HEK293T (cell line): ENCODE measurements at places on chromosomes 5 and 9.

- DNase-seq: no peak
Observed at GRCh38 chr5:60184606-60185005, 291.1 kb upstream of the PDE4D start.

DNA sequence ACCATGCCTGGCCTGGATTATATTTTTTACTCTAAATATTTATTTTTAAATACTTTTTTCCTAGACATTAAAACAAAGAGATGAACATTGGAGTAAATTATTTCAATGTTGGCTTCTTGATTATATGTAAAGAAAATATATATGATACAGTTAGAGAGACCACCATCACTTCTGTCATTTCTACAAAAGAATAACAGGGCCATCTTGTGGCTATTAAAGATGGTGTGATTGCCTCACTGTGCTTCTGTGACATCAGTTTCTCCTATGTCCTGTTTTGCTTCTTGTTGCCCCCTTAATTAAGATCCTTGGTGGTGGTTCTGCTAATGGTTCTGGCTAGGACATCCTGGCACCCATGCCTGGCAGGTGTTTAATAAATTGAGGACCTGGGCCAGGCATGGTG is 32.9 kb downstream of the NDFIP1 start:
- DNase-seq: no peak

DNA sequence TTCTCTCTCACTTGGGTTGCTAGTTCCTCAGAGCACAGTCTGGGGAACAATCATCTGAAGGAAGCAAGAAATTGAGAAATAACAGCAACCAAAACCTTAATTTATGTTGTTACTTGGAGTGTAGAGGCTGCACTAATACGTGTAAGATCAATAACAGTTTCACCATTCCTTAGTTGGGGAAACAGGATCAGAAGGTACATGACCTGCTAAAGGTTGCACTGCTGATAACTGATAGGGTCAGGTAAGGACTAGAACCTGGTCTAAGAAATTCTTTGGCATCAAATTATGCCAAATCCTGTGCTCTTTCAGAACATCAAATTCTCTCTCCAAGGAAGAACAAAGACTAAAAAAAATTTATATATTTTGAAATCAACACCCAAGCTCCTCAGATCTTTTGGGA is 278.6 kb upstream of the C9orf72 start:
- DNase-seq: no peak

DNA sequence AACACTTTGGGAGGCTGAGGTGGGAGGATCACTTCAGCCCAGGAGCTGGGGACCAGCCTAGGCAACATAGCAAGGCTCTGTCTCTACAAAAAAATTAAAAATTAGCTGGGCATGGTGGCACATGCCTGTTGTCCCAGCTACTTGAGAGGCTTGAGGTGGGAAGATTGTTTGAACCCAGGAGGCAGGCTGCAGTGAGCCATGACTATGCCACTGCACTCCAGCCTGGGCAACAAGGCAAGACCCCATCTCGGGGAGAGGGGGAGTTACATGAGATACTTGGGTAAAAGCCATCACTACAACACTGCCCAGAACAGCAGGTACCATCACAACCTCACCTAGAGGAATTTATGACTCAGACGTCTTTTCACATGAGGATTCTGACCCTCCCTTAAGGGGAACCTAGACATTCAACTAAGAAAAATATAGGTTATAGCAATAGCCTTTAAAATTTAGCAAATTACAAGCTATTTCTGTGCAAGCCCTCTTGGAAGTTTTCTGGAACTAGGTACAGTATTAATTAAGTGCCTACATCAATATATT is 143.5 kb downstream of the NFIB start:
- no peak for DNase-seq

DNA sequence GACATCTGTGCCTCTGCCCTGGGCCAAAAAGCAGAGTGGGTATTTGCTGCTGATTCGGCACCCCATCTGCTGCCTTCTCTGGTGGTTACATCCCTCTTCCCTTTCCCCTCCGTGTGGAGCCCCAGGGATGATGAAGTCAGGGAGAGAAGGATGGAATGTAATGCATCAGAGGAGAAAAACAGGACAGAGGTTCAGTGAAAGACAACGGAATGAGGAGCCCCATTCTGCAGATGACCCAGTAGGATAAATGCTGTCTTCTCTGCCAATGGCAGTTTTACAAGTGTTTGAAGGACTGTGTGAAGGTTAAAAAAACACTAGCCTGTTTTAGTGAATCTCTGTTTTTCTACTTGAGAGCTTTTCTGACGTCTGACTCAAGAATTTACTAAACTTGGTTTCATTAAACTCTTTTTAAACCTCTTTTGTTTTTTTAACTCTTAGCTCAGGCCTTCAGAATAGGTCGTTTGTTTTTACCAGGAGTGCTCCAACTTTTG is 86.3 kb downstream of the NLN start:
- no peak for DNase-seq

DNA sequence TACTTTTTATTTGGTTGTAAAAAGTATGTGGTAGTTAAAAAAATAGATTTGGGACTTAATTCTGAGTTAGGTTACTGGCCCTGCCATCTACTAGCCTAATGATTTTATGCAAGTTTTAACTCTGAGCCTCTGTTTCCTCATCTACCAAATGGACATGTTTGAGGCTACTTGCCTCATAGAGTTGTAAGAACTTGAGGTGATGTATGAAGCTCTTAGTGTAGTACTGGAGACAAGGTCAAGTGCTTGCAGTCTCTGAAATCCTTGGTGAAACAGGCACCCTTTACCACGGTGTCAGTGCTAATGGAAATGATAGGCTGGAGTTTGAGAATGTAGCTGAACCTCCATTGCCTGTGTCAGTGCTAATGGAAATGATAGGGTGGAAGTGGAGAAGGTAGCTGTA is 15.3 kb downstream of the GPR107 start:
- no peak for DNase-seq

DNA sequence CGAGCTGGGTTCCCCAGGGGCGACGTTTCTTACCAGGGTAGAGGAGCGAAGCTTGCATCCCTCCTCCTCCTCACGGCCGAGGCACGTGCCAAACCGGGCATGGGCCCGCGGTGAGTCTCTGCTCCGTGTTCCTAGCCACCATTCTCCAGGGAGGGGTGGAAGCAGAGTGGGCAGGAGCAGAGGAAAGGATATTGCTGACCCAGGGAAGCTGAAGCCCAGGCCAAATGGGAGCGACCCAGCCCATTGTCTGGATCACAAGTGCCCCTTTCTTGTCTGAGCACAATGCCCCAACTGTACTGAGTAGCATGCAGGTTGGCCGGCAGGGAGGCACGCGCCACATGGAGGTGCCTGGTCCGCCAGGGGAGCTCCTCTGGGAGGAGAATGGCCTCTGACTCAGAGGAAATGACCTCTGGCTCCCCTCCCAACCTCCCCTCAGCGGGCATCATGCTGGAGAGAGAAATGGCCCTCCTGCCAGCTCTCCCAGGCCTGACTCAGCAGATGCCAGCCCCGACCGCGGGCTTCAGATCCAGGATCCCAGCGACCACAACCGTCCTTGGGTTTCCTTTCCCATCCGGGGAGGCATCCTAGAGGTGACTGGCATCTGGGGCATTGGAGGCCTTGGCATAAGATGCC is 1.1 kb downstream of the PRR7 start:
- no peak for DNase-seq

GRCh38 chr5:400282-401145 is 42.5 kb upstream of the EXOC3 start:
- no peak for DNase-seq

- no peak for DNase-seq
Observed at GRCh38 chr9:128068386-128069205, 564 bp downstream of the SLC25A25 start.

DNA sequence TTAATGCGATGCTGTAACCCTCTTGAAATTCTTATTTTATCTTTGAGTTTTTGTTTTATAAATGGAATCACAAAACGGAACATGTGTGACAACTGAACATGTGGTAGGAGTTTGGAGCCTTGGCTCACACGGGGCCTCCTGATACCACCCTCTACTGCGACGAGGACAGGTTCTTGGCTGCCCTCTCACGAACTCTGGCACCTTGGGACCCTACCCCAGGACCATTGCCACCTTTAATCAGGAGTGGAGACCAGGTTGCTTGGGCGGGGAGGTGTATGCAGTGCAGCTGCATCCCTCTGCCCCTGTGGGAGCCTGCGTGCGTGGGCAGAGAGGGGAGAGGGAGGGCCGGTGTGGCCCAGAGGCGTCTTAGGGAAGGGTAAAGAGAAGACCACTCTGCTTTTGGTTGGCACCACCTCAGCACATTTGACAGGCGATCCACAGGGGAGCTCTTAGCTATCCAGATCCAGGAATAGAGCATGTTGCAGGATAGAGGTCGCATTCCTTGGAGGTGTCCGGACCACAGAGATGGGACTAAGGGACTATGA is 753.9 kb upstream of the PTPRD start:
- no peak for DNase-seq

GRCh38 chr5:61949054-61949678 is 356.8 kb upstream of the KIF2A start:
- no peak for DNase-seq

GRCh38 chr9:13427587-13427986 is 148.1 kb upstream of the MPDZ start:
- DNase-seq: no peak

DNA sequence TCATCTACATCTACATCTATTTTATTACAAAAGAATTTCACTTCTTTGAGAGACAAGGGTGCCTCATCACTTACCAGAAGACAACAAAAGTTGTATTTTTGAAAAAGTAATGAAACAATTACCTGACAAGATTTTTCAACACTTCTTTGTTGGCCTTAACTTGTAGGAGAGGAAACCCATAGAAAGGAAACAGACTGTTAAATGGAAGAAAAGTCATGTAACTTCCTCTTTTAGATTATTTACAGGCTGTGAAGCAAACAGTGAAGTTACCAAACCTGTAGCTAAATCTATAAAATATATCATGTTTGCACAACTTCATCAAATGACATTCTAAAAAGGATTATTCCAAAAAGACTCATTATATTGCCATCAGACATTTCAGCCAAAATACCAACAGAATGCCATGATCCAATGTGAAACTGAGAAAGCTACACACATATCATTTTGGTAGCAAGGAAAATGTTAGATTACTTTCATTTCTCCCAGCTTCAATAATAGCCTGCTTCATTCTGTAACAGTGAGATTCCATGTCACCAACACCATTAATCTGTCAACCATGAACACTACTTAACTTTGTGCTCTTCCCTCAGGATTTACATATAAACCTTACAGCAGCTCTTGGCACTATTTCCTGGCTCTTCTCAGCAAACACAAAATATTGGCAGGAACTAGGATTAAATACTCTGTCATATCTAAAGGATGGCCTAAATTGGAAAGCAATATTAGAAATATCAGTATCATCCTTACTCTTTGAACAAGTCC is 122.5 kb downstream of the MCTP1 start:
- no peak for DNase-seq

DNA sequence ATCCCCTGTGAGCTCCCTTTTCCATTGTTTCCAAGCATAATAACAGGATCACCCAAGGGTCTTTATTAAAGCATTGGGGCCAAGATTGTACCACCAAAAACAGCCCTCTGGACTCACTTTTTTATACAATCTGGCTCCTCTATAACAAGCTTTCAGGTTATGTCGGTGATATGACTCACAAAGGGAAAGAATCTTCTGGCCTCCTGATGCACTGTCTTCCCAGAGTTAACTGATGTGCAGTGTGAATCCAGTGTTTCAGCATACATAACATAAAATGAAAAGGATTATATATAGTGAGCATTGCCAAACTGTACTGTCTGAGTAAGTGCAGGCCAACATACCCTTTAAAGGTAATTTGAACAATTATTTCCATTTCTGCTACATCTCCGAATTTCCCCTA is 33.9 kb upstream of the MAN2A1 start:
- no peak for DNase-seq

- DNase-seq: no peak
Observed at GRCh38 chr5:40494631-40495236, 185.0 kb upstream of the PTGER4 start.

DNA sequence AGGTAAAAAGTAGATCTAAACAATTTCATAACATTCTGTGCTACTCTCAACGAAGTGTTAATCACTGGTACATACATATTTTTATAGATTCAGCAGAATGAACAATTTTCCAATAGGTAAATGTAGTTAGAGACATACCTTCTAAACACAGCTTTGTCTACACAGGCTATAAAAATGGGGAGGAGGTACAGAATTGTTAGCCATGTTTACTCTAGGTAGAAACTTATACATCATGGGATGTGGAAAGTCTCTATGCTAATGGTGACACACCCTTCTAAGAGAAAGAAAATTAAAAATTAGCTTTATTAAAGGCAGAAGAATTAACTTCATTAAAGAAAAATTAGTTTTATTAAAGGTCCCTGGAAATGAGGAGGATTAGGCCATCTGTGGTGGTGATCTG is 11.8 kb downstream of the C5orf63 start:
- no peak for DNase-seq
